ENCODE measurements at places on chromosomes 11 and 22.
A peak's percentile ranks its signal among the peaks of the same experiment; 100 is the strongest.

DNA sequence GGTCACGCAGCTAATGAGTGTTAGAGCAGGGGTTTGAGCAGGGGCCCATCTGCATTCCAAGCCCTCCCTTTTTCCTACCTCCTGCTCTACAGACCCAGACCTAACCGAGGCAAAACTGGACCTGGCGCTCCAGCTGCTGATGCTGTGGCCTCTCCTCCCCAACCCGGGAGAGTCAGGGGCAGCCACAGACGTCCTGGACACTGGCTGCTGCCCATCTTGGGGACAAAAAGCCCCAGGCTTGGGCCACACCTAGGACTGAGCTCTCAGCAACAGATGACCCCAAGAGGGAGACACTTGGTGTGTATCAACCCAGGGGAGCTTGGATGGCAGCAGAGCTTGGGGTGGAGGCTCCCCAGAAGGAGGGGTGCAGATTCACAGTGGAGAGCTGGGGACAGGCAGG lies 172.6 kb downstream of the ST3GAL4 start:
- DNase-seq = no peak

DNA sequence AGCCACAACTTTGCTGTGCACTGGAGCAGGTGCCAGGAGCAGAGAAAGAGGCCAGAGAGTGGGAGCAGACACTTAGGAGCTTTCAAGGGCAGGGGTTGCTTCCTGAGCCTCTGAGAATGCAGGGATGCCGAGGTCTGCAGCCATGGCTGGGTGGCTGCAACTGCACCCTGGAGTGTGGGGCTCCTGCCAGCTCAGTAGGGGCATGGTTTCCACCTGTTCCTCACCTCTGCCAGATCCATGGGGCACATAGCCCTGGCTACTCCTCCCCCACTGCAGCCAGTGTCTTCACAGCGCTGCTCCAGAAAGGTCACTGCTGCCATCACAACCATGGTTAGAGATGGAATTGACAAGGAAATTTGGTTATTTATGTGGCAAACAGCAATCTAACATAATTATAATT lies 404.8 kb downstream of the CNTN5 start:
- no peak for DNase-seq

GRCh38 chr11:104772806-104773241 lies 125.4 kb downstream of the CASP12 start:
- no peak for DNase-seq

GRCh38 chr11:109076870-109077269 lies 345.1 kb upstream of the C11orf87 start:
- no peak for DNase-seq

DNA sequence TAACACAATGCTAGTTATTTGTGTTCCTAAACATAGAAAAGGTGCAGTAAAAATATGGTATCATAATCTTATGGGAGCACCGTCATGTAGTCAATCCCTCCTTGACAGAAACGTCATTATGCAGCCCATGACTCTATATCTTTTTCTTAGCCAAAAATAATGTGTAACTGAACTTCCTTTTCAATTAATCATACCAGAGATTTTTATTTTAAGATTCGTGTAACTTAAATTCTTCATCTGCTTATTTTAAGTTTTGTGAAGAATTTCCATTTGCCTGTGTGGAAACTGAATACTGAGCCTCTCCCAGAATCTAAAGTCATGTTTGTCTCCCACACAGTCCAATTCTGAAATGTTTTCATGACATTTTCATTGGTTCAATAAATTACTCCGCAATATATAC lies 699.1 kb downstream of the KCNA4 start:
- no peak for DNase-seq

- DNase-seq = no peak
These were observed 192.2 kb upstream of the SORL1-AS1 start for GRCh38 chr11:121645001-121645400.

- peak; percentile 75 for DNase-seq
These were observed at the start of gene TM7SF2 for GRCh38 chr11:65111744-65112545. Gene TM7SF2 (plus strand): TSS chr11:65111872. CDS start chr11:65112016, 144 bp downstream.

DNA sequence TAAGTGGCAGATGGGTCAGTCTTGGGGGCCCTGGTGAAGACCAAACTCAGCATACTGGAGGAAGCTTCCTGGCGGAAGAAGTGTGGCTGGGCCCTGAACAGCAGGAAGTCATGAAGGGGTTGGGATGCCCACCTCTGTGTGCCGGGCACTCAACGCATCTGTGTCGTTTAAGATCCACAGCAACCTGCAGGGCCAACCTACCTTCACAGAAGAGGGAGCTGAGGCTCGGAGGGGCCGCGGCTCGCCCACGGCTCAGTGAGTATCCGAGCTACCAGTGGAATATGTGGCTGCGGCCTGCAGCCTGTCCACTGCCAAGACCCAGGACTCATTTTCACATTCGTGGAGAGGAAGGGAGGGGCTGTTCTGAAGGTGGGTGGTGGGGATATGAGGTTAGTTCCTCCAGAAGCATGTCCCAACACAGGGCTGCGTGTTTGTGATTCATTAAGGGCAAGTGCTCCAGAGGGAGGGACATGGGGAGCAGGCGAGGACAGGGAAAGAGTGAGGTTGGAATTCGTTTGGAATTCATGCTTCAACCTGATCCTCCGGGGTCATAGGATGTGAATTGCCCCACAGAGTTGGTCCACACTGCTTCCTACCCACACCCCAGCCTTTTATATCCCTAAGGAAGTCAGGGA lies 99.6 kb downstream of the MPPED1 start:
- no peak for DNase-seq

DNA sequence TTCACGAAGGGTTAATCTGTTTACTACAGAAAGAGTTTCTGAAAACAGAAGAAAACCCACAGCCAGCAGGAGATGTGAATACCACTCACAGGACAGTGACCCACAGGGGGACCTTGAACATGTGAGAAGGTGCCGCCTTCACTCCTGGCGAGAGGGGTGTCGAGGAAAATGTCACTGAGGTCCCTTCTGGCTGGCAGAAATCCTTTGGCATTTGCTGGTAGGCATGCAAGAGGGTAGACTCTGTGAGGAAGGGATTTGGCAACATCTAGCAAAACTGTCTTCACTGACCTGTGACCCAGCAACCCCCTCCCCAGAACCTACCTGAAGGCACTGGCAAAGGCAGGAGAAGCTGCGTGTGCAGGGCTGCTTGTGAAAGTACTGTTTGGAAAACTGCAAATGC lies 8.6 kb downstream of the KCNQ1 start:
- DNase-seq = no peak

- DNase-seq = no peak
These were observed 1160.3 kb downstream of the FAM181B start for GRCh38 chr11:81573367-81573766.

- DNase-seq = no peak
These were observed 287.7 kb downstream of the TMEM135 start for GRCh38 chr11:87325490-87325872.

- DNase-seq = no peak
These were observed 8.6 kb downstream of the OAF start for GRCh38 chr11:120219232-120219937.
